H54 (cell line): ENCODE measurements at places on chromosomes 6 and 20.
A peak's percentile ranks its signal among the peaks of the same experiment; 100 is the strongest.

GRCh38 chr20:20367575-20368417 lies at the start of gene INSM1:
INSM1 (plus strand) TSS chr20:20368104; CDS start chr20:20368268, 164 bp downstream.
- DNase-seq, result no peak

GRCh38 chr6:6052216-6052615 lies 45.5 kb upstream of the NRN1 start:
- DNase-seq, result no peak

- DNase-seq, result no peak
Observed at GRCh38 chr20:4830696-4831095, 109.0 kb downstream of the PRND start.

GRCh38 chr20:49043000-49043399 lies 3.1 kb upstream of the CSE1L start:
- no peak for DNase-seq

GRCh38 chr6:47195011-47195650 lies 114.6 kb downstream of the TNFRSF21 start:
- no peak for DNase-seq

GRCh38 chr6:130407032-130407431 lies 41.2 kb downstream of the TMEM200A start:
- no peak for DNase-seq

- DNase-seq, result peak; percentile 4
Observed at GRCh38 chr6:45187836-45188235, 140.3 kb upstream of the RUNX2 start.

DNA sequence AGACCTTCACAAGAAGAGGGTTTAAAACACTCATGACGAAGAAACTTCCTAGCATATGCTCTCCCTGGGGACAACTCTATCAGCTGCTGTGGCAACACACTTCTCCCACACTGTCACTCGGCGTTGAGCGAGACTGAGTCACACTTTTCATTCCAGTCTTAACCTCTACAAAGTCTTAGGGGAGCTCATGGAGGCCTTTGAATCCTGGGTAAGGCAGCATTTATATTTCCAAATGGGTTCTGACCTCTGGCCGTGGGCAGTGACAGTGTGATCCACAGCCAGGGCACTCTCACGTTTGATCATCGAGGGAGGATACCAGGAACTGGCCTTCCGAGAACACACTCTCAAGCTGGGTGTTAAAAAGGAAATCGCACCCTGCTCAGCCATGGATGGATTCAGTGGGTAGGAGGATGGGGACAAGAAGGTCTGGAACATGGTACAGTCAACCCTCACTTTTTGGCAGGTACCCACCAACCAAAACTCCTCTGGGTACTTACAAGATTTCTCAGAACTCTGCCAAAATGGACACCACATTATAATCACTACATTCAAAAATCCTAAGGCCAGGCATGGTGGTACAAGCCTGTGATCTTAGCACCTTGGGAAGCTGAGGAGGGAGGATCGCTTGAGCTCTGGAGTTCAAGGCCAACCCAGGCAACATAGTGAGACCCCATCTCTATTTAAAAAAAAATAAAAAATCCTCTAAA lies 19.6 kb downstream of the RRBP1 start:
- DNase-seq, result no peak

DNA sequence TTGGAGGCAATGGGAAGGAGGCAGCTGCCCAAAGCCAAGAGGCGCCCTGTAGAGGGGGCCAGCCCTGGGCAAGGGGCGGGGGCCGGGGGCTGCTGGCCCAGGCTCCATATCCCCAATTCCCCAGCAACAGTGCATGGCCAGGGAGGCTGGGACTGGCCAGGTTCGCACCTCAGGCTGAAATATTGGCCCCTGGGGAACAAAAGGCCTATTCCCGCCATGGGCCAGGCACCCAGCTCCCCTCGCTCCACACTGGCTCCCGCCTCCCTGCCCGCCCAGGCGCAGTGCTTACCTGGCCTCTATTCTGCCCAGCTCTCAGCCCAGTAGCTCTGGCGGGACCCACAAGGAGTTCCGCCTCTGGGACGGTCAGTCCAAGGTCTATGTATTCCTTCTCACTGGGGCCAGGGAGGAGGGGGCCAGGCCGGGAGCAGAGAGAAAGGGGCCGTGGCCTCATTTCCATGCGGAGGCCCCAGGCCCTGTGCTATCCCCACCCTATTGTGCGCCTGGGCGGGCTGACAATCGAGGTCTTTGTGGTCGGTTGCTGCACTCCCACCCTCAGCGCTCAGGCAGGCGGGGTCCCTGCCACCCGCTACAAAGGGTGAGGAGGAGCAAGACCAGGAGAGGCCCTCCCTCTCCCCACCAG lies 42.3 kb downstream of the YTHDF1 start:
- no peak for DNase-seq

- DNase-seq, result no peak
Observed at GRCh38 chr6:37783856-37784584, 35.5 kb upstream of the ZFAND3 start.

DNA sequence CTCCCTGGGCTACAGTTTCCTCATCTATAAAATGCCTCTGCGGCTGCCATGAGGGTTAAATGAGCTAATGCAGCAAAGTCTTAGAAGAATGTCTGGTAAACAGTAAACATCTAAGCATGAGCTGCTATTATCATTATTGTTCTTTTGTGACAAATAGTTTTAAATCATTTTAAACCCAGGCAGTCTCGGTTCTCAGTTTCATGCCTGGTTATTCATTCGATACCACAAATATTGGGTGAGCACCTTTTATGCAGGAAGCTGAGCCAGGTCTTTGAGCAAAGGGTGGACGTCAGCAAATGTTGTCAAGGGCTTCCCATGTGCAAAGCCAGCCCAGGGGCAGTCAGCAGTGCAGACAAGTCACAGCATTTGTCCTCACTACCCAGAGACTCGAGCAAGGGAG lies 128.7 kb downstream of the NFATC2 start:
- DNase-seq, result no peak

- DNase-seq, result no peak
Observed at GRCh38 chr20:63697868-63698545, 1.6 kb downstream of the TNFRSF6B start.

- DNase-seq, result no peak
Observed at GRCh38 chr6:157205473-157206358, 117.6 kb downstream of the TMEM242 start.

DNA sequence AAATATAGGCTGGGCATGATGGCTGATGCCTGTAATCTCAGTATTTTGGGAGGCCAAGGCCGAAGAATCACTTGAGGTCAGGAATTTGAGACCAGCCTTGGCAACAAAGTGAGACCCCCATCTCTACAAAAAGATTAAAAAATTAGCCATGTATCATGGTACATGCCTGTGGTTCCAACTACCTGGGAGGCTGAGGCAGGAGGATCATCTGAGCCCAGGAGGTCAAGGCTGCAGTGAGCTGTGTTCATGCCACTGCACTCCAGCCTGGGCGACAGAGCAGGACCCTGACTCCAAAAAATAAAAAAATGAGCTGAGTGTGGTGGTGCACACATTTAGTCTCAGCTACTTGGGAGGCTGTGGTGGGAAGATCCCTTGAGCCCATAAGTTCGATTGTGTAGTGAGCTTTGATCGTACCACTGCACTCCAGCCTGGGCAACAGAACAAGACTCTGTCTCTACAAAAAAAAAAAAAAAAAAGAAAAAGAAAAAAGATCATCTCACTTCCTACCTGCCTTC lies 10.1 kb upstream of the GUCA1B start:
- DNase-seq, result no peak

DNA sequence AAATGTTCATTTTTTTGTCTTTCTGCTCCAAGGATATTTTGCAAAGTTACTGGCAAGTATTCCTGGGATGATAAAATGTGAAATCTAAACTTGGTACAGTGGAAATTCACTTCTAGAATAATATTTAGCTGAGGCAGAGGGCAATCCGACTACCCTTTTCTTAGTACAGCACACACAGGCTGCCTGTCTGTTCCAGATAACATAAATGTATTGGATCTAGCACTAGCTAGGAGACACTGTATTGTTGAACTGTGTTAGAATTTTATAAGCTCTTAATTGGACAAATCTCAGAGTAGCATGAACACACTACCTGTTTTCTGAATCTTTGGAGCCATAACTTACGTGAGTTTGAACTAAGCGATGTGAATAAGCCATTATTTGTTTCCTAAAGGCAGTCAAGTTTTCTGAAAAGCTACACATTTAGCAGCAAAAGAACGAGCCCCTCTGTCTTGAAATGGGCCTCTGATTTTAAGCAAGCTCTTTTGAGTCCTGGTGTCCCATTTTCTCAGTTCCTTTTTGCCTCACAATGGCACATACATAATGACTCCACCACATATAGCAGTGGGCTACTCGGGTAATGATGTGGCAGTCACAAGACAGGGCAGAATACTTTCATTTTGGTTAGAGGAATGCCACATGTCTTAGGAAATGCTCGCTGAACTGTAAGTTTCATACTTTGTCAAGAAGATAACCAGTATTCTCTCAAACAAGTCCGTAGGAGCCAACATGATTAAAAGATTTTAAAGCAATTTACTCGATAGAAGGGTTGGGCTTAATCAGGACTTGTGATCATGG lies 116.5 kb upstream of the ESR1 start:
- DNase-seq, result no peak

DNA sequence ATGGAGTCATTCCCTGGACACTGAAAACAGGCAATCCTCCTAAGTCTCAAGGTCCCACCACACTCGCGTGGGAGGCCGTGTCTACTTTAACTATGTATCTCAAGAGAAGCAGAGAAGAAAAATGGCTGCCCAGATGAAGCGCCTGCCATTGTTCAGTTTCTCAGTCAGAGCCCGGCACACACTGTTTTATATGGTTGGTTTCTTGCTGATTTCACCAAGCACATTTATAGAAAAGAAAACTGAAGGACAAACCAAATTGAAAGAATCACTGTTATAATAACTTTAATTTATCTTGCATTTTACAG lies 22.9 kb downstream of the EIF2S2 start:
- DNase-seq, result no peak

DNA sequence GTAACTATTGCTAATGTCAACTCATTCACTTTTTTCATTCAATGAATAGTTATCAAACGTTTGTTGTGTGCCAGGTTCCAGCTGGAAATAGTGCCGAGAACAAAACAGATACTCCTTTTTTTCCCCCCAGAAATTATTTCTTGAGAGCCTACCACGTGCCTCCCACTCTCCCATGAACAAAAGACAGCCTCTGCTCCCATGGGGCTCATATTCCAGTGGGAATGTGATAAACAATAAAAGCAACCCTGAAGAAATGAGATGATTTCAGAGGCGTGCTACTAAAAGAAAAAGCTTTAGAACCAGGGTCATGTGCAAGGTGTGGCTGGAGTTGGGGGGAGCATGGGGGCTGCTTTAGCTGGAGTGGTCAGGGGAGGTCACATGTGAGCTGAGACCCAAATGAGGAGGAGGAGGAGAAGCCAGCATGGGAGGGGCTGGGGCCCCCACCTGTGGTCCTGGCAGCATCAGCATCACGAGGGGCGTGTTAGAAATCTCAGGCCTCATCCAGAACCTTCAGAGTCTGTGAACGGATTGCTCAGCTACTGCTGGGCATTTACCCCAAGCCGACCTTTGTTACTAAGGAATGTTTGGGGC lies 157.4 kb downstream of the EYA2 start:
- no peak for DNase-seq

GRCh38 chr20:63182425-63182824 lies 33.5 kb downstream of the YTHDF1 start:
- no peak for DNase-seq

DNA sequence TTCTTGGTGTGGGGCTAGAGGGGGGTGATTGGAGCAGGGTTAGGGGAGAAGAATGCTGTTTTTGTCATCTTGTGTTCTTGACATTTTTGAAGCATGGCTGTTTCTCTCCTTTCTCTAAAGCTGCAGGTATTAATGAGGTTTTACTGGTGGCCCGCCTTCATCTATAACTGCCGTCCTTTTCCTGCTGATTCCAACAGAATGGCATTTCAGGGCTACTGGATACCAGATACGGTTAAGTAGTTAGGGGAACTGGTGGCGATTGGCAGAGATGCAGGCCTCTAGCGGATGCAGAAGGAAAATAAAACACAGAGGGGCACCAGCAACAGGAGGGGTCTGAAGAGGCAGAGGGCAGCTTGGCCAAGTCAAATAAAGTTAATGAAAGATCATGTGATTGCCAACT lies 89.7 kb upstream of the EEF1E1 start:
- DNase-seq, result no peak

GRCh38 chr6:167839755-167840154 lies 13.0 kb downstream of the AFDN start:
- DNase-seq, result no peak

- no peak for DNase-seq
Observed at GRCh38 chr6:166031275-166031674, 136.4 kb downstream of the TBXT start.

GRCh38 chr6:39927159-39927558 lies 7.1 kb downstream of the MOCS1 start:
- DNase-seq, result peak; percentile 70

DNA sequence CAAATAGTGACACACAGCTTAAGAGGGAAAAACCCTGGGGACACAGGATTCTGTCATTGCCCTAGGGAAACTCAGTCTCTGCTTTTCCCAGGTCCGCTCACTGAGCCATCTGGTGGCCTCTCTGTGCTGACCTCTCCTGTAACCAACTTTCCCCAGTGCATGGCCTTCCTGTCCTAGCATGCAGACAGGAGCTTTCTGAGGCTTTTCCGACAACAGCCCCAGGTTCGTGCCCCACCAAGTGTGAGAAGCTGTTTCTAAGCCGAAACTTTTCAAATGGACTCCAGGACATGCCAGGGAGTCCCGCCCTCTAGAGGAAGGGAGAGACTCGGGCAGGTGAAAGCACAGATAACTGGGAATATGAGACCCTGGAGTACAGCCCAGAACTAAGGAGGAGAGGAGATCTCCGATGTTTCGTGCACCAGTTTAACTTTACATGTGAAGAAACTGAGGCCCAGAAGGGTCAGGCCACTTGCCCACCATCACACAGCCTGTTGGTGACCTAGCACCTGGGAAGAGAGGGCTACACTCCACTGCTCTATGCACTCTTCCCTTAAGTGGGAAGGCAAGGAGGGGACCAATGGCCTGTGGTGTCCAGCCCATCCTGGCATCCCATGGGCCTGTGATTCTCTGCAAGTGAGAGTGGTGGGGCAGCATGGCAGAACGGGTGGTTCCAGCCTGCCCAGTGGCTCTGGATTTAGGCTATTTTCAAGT lies 46.2 kb downstream of the RPP40 start:
- no peak for DNase-seq

DNA sequence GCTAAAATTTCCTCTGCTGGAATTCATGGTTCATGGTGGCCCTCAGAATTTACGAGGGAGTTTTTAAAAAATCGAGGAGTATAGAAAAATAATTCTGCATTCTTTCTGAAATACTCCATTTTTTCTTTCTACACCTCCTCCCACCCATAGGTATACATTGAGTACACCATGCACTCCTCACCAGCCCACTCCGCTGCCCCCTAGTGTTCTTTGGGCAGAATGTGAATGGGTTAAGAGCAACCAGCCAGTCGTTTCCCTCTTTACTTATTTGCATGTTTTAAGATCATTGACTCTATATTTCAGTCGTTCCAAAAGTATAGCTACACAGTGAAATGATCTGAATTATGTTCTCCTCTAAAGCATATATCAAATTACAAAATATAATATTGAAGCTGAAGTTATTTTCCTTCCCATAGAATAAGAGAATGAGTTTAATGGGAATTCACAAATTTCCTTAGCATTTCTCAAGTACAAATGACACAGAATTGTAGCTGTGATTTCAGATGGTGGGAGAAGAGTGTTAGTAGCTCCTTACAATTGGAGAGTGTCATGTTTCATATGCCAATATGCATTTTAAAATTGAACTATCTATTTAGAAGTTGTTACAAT lies 977.7 kb upstream of the SLC35B3 start:
- peak; percentile 7 for DNase-seq

GRCh38 chr6:5670381-5670780 lies 336.3 kb downstream of the NRN1 start:
- no peak for DNase-seq
